ENCODE measurements at places on chromosomes 11 and 22. TPM values are rescaled to one million over a fixed set of nuclear protein-coding genes. Genes with fewer than 3 reads are reported as not detected.

GRCh38 chr11:73141031-73141308 is 1.1 kb downstream of the FCHSD2 start:
- DNase-seq = peak; percentile 66

DNA sequence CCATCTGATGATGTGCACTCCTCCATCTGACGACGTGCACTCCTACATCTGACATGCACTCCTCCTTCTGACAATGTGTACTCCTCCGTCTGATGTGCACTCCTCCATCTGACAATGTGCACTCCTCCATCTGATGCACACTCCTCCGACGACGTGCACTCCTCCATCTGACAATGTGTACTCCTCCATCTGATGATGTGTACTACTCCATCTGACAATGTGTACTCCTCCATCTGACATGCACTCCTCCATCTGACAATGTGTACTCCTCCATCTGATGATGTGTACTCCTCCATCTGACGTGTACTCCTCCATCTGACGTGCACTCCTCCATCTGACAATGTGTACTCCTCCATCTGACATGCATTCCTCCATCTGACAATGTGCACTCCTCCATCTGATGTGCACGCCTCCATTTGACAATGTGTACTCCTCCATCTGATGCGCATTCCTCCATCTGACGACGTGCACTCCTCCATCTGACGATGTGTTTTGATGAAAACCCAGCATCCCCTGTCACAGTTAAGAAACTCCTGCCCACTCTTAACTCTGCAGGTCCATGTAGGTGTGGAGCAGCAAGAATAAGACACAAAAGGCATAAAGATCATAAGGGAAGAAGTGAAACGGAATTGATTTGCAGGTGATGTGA is 9.7 kb upstream of the IL17REL start:
- DNase-seq = no peak

- DNase-seq = no peak
These were observed 372.6 kb upstream of the NARS2 start for GRCh38 chr11:78946945-78947902.

GRCh38 chr11:43573233-43573632 is 107.3 kb upstream of the HSD17B12 start:
- DNase-seq = no peak

DNA sequence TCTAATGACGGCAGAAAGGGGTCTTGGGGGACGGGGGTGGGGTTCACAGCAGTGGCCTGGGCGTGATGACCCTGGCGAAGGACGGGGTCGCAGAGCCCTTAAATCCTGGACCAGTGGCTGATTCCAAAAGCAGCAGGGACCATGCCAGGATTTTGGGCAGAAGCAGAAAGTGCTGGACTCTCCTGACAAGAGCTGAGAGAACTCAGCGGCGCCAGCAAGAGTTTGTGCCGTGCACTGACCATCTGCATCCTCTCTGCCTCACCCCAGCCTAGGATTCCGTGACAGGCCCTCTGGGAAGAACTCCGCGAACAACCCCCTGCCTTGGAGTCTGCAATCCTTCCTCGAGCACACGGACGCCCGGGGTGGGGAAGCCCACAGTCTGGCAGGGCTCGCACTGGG is 644 bp upstream of the NDUFV1 start:
- no peak for DNase-seq

DNA sequence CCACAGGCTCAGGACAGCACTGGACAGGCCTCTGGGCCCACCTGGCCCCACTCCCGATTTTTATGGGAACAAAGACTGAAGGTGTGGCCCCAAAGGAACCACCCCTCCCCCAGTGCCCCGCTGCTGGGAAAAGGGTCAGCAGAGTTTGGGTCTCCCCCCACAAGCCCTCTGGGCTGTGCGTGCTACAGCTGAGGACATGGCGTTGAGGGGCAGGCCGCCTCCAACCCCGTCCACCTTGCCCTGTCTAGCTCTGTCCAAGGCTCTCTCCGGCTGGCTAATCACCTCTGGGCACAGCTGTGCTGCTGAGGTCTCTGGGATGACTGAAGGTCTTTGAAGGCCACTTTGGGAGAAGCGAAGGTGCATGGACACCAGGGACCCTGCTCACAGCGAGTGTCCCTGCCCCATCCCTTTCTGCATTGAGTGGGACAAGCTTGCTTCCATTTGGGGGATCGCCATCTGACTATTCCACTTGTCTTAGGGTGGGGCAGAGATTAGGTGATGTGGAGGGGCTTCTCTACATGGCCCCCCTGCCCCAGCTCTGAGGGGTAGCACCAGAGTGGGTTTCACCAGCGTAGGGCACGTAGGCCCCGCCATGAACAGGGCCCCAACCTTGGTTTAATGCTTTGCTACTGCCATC is 6.5 kb downstream of the ASCL2 start:
- DNase-seq = no peak

DNA sequence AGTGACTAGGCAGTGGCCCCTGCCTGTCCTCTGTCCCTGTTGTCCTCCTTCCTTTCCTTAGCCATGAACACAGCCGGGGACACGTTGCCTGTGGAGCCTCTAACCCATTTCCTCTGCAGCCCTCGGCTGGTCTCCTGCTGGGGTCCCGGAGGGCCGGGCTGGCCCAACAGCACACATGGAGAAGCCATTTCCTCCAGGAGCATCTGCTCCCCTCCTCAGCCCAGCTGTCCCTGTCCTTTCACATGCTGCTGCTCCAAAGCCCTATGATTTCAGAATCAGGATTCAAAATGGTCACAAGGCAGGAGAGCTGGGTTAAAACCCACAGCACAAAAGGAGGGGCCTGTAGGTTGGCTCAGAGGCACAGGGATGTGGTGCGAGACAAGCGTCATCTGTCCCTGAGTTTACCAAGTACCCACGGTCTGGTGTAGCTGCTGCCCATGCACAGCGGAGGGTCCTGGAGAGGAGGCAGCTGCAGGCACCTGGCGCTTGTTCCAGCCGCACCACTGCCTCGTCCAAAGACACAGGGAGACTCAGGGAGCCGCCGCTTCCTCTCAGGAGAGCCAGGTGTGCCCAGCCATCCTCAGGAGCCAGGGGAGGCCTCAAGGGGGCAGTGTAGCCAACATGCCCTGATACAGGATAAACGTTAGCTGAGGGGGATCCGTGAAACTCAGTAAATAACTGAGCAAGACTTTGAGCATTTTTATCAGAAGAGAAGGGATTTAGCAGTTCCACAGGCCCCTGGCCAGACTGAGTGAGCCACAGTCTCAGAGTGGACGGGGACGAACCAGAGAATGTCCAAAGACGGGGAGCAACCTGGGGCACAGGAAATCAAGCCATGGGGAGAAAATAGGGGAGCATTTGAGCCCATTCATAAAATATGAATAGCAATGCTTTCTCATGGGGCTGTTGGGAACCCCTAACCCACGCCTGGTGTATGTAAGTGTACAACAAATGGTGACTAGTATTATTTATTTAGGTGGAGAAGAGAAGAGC is 3.9 kb upstream of the VSIG10L2 start:
- DNase-seq = no peak

DNA sequence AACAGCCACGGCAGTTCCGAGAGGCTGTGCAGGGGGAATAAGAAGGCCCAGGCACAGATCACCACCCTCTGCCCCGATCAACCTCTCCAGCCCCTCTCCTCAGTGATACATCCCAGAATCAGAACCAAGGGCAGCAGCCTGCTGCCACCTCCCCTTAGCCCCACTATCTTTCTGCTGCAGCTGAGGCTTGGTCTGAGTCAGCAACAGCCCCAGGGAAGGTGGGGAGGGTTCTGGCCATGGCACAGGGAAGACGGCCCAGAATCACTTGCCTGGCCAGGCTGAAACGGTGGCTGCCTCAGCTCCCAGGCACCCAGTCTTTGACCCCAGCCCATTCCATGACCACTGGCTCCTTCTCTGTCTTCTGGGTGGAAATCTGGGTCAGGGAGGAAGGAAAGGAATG is 2.3 kb downstream of the CHID1 start:
- no peak for DNase-seq

- DNase-seq = no peak
These were observed 171.5 kb upstream of the SYT13 start for GRCh38 chr11:45457649-45458048.

GRCh38 chr22:19983741-19984140 is 32.9 kb downstream of the ARVCF start:
- no peak for DNase-seq

DNA sequence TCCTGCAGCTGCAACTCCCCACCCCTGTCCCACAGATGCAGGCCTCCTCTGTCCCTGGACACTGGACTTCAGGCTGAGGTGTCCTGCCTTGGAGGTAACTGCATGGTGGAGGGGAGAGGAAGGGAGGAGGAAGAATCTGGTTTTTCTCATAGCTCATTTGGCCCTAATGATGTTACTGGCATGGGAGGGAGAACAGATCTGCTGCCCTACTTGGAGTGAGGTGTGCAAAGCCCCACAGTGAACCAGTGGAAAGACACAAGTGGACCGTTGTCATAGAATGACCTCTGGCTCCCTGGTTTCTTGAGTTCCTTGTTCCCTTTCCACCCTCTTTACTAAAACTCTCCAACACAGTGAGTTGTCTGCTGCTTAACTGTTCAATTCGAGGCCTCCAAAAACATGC is 215.9 kb downstream of the BARX2 start:
- no peak for DNase-seq

DNA sequence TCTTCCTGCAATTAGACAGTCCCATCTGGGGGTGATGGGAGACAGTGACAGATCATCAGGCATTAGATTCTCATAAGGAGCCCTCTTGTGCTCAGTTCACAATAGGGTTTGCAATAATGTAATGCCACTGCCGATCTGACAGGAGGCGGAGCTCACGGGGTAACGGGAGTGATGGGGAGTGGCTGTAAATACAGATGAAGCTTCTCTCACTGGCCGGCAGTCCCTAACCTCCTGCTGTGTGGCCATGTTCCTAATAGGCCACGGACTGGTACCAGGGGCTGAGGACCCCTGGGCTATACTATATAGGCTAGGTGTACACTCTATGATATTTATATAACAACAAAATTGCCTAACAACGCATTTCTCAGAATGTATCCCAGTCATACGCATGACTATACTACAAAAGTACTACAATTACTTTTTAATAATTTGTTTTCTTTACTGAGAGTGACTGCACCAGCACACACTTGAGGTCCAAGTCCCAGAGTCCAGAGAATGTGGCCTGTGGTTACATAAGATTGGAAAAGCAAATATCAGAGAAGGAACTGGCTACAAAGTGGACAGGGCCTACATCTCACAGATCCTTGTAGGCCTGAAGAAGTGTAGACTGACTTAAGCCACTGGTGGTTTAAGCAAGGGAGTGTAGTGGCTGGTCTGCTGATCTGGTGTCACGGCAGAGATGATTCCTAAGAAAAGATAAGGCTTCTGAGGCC is 200.0 kb downstream of the LARGE1 start:
- no peak for DNase-seq

- no peak for DNase-seq
These were observed 34.4 kb upstream of the DNAJB13 start for GRCh38 chr11:73916435-73916834.

DNA sequence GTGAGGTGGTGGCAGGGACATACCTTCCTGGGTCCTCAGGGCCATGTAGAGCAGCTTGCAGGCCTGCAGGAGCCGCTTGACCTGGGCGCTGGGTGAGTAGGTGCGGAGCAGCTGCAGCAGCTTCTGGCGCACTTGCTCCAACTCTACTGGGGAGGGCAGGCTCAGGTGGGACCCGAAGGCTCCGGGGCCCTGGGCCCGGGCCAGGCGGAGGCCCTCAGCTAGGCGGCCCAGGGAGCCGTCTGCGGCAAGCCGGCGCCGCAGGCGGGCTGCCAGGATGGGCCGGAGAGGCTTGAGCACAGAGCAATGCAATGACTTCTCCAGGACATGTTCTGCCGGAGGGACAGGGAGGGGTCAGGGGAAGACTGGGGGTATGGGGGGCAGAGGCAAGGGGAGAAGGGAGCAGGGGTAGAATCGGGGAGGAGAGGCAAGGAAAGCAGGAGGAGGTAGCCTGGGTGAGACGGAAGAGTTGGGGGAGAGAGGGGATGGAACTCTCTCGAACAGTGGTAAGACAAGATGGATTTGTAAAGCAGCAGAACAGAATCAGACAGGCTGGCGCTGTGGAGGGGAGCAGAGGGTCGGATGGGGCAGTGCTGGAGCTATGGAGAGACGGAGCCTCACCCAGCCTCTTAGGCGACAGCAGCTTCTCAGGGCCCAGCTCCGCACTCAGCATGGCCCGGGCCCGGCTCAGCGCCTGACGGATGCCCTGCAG is 2.2 kb downstream of the RIN1 start:
- DNase-seq = no peak

Gene MUC6
- total RNA-seq = not detected

Gene RAPSN
- not detected for total RNA-seq

Gene DENND6B
- 1.4 TPM for total RNA-seq

Gene SPA17
- not detected for total RNA-seq

Gene RIMBP3C
- not detected for total RNA-seq

Gene EFEMP2
- total RNA-seq = 92.8 TPM

Gene POTEH
- not detected for total RNA-seq

Gene CCDC87
- 0.21 TPM for total RNA-seq

Gene OR8G5
- total RNA-seq = not detected

Gene TEX54
- not detected for total RNA-seq
